ENCODE measurements at places on chromosomes 3 and 15.
A peak's percentile ranks its signal among the peaks of the same experiment; 100 is the strongest.

DNA sequence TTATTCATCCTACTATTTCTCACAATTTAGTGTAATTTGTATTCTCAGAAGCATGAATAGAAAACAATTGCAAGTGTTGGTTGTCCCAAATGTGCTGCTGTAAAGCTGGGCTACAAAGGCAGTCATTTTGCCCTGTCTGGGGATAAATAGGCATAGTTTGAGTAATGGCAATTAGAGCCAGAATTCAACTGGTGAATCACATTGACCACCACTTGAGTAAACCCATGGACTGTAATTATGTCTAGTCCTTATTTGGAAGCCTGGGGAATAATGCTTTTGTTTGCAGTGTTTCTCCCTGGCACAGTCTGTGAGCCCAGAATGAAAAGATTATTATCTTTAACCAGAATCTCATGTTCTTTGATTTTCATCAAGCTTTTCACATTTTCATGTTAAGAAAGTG lies 30.5 kb upstream of the CHL1 start:
- no peak overlapping the region for H3K27ac ChIP-seq
- DNase-seq = no peak
- H3K27me3 ChIP-seq = no peaks in the 10 kb centered on the region
- H3K36me3 ChIP-seq = no peaks in the 10 kb centered on the region
- H3K4me1 ChIP-seq = no peaks in the 10 kb centered on the region

- H3K4me1 ChIP-seq = no peaks in the 10 kb centered on the region
- no peak for DNase-seq
- H3K27ac ChIP-seq = no peak overlapping the region
- H3K36me3 ChIP-seq = no peaks in the 10 kb centered on the region
- no peak overlapping the region for H3K4me3 ChIP-seq
These were observed 293.7 kb upstream of the GRM7 start for GRCh38 chr3:6567241-6567640.

DNA sequence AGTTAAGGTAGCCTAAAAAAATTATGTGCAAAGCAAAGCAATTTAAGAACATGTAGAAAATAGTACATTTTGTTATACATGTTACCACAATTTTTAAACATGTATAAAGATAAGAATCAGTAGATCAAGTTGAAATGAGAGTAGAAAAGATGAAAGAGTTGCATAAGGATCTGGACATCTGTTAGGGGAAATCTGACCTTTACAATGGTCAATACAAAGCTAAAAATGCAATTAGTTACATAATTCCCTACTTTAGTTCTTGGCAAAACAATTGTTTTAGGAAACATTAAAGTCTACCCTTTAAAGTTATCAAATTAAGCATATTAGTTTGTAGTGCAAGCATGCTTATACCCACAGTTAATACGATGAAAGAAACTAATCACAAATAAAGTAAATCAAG lies 32.7 kb downstream of the TOP2B start:
- no peaks in the 10 kb centered on the region for H3K4me1 ChIP-seq
- H3K36me3 ChIP-seq = peaks cover 4% of the 10 kb centered on the region
- H3K27me3 ChIP-seq = no peaks in the 10 kb centered on the region

- H3K4me1 ChIP-seq = peaks cover 27% of the 10 kb centered on the region
- H3K4me3 ChIP-seq = no peak overlapping the region
- no peak overlapping the region for H3K27ac ChIP-seq
- DNase-seq = no peak
These were observed 353.5 kb upstream of the IL12A start for GRCh38 chr3:159635047-159635641.

- no peak for DNase-seq
- no peaks in the 10 kb centered on the region for H3K36me3 ChIP-seq
- no peak overlapping the region for H3K4me3 ChIP-seq
- H3K4me1 ChIP-seq = no peaks in the 10 kb centered on the region
- H3K27ac ChIP-seq = no peak overlapping the region
These were observed 263 bp downstream of the ST8SIA2 start for GRCh38 chr15:92393980-92394308.

- no peaks in the 10 kb centered on the region for H3K27me3 ChIP-seq
- H3K4me3 ChIP-seq = no peak overlapping the region
- no peak for DNase-seq
- no peaks in the 10 kb centered on the region for H3K36me3 ChIP-seq
- peaks cover 5% of the 10 kb centered on the region for H3K4me1 ChIP-seq
These were observed 7.6 kb downstream of the AGTR1 start for GRCh38 chr3:148705314-148705713.

GRCh38 chr3:42802876-42803413 lies 1.3 kb downstream of the HIGD1A start:
- no peak for DNase-seq
- peak overlapping the region; percentile 70 for H3K27ac ChIP-seq
- no peaks in the 10 kb centered on the region for H3K4me1 ChIP-seq
- no peaks in the 10 kb centered on the region for H3K27me3 ChIP-seq

Data from HCT116 (cell line).